ENCODE measurements at places on chromosomes 11 and 22. TPM values are rescaled to one million over a fixed set of nuclear protein-coding genes. Genes with fewer than 3 reads are reported as not detected.

The PAMR1 gene
- total RNA-seq = 219 TPM

The GLB1L3 gene
- total RNA-seq = not detected

The CHRM1 gene
- total RNA-seq = not detected

The ABCC8 gene
- total RNA-seq = not detected

The DEFB131B gene
- not detected for total RNA-seq

The BBOX1 gene
- not detected for total RNA-seq

The DTX4 gene
- 10.0 TPM for total RNA-seq

The CARNS1 gene
- 0.51 TPM for total RNA-seq

The RIMBP3C gene
- total RNA-seq = 1.3 TPM

The OR52N4 gene
- total RNA-seq = not detected

The APOBEC3C gene
- 30.5 TPM for total RNA-seq

The UCP2 gene
- total RNA-seq = 3.8 TPM

The MRGPRX4 gene
- total RNA-seq = not detected

The NRXN2 gene
- 3.2 TPM for total RNA-seq

The SCUBE2 gene
- total RNA-seq = 2.8 TPM

The OR4A16 gene
- total RNA-seq = not detected

The CLDN5 gene
- 2.1 TPM for total RNA-seq

The BTG4 gene
- total RNA-seq = not detected
